ENCODE measurements at places on chromosomes 2 and 18.
A peak's percentile ranks its signal among the peaks of the same experiment; 100 is the strongest.

- no peak for DNase-seq
These were observed 15.1 kb upstream of the DARS1 start for GRCh38 chr2:136000502-136000901.

- no peak for DNase-seq
These were observed 14.9 kb upstream of the MC5R start for GRCh38 chr18:13809043-13809430.

DNA sequence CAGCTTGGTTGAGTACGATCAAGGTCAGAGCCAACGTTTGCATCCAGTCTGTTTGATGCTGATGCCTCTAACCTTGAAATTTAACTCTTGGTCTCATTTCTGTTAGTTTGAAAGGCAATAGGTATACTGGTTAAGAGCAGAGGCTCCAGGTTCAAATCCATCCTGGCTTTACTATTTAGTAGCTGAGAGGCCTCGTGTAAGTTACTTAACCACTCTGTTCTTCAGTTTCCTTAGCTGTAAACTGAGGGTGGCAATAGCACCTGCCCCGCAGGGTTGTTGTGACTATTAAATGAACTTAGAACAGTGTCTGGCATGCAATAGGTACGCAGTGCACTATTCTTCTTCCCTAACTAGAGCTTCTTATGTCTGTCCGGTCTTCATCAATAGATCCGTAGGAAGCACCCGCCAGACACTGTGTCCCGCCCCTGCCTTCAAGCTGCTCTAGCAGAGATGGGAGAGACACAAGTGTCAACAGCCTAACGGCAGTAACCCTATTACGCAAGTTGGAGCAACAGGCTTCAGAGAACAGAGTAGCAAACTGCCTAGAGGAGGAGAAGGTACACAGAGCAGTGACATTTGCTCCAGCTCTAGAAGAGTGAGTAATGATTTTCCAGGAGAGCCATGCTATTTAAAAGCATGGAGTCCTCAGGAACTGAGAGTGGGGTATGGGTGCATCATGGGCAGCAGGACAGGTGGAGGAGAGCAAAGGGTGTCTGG lies 62.7 kb upstream of the ST3GAL5 start:
- DNase-seq: no peak

DNA sequence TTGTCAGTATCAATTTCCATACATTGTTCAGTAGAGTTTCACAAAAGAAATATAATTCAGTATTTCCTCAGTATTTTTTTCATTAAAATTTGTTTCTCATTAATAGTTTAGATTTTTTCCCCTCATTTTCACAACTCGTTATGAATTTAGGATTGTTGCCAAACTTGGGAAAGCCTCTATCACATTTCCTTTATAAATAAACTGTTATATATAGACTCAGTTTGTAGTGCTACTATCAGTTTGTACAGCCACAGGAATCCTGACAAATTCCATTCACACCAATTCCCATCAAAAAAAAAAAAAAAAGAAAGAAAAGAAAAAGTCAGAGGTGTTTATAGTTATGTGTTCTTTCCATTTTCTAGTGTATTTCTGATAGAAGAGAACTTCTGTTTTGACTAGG lies 123.3 kb upstream of the DCC start:
- no peak for DNase-seq

GRCh38 chr2:157052685-157053224 lies 204.8 kb upstream of the GALNT5 start:
- DNase-seq: no peak

GRCh38 chr2:236038096-236038495 lies 130.1 kb downstream of the GBX2 start:
- no peak for DNase-seq

DNA sequence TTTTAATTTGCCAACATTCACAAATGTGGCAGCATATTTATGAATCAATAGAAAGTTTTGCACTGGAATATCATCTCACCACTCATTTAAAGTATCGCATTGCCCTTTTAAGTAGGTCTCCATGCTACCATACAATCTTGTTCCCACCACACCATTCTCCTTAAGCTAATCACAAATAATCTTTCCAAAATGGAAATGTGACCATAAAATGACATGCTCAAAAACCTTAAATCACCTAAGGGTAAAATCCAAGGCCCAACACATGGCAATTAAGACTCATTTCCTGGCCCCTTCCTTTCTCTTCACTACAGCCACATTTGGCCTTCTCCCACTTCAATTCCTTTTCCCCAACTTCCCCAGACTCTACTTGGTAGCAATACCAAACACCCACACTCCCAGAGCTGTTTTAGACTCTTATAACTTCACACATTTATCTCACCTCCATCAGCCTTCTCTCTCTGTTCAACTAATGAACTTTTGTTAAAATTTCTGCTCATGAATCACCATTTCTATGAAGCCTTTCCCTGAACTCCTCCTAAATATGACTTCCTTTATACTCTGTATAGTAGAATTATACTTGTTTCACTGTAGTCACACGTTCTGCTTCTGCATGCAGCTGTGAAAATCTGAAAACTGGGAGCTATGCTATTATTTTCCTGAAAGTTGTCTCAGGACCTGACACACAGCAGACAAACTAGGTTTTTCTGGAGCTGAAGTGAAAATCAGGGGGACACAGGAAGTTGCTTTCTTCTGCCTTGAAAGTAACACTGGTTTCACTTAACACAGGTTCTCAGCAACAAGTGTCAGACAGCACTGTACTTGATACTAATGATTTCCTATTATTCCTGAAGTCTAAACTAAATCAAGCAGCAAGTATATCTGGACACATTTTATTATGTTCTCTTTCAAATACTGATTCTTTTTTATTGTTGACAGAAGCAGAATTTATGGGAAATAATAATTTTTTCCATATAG lies 303.9 kb downstream of the ZEB2 start:
- no peak for DNase-seq

DNA sequence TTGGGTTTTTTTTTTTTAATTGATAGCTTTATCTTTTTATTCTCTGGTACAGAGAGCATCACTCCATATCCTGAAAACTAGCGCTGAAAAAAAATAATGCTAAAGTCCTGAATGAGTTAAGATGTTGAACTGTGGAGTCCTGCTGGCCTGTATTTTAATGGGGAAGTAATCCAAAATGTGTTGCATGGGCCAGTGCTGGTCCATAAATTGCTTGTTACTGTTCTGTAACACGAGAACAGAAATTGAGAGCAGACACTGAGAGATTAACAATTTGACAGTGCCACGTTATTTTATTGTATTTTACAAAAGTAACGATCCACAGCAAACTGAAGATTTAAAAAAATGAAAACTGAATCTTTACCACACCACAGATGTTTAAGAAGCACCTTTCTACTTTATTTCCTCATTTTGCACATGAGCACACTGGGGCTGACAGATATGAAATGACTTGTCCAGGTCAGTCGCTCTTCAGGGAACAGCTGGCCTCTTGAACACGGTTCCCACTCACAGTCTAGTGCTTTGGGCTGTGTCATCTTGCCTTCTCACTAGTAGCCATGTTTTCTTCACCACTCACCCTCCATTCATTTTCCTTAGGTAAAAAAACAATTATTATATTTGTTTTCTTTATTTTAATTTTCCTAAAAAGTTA lies 35.3 kb downstream of the ZCCHC2 start:
- no peak for DNase-seq

GRCh38 chr2:6995391-6996097 lies 78.3 kb downstream of the RNF144A start:
- no peak for DNase-seq

DNA sequence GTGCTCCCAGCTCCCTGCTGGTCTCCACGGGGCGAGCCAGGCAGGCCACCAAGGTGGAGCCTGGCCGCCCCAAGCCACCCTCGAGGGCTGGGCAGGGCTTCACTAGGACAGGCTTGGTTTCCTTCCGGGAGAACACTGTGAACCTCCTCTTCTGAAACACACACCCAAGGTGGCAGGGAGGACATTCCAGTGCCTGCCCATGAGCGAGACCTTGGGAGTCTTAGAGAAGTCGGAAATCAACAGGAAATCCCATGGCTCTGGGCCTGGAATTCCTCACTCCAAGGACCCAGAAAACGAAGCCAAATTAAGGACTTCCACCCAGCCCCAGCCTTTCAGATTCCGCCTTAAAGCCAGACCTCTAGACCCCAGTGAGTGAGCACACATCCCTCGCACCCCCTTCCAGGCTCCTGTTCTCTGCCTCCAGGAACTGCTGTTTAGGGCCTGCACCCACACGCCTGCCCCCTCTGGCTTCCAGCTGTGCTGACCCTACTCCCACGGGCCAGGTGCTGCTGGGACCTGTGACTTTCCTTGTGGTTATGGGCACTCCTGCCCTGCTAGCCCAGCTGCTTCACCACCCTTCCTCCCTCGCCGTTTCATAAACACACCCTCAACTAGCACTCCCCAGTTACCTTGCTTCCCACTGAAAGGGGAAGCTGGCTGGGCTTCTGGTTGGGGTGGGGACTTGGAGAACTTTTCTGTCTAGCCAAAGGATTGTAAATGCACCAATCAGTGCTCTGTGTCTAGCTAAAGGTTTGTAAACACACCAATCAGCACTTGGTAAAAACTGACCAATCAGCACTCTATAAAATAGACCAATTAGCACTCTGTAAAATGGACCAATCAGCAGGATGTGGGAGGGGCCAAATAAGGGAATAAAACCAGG lies 13.7 kb downstream of the GPR17 start:
- DNase-seq: no peak

DNA sequence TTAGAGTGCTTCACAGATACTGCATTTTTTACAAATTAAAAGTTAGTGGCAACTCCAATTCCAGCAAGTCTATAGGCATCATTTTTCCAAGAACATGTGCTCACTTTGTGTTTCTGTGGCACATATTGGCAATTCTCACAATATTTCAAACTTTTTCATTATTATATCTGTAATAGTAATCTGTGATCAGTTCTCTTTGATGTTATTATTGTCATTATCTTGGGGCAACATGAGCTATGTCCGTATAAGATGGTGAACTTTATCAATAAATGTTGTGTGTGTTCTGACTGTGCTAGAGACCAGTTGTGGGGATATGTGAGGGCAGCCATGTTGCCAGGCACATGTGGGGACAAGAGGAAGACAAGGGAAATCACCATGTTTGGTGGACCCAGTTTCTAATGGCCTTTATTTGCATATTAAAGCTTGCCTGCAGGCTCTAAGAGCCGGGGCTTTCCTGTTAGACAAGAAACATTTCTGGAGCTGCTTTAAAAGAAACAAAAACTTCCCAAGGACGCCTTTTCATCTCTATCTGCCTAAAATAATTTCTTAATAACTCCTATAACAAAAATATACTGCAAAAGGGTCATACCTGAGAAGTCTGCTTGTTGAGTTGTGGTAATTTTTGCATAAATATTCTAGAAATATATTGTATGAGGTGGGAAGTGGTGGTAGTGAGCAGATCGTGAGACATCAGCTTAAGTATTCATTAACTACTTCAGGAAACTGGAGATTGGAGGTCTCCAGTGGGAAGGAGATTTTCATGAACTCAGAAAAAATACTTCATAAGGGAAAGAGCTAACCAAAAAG lies 37.2 kb downstream of the KYNU start:
- no peak for DNase-seq

DNA sequence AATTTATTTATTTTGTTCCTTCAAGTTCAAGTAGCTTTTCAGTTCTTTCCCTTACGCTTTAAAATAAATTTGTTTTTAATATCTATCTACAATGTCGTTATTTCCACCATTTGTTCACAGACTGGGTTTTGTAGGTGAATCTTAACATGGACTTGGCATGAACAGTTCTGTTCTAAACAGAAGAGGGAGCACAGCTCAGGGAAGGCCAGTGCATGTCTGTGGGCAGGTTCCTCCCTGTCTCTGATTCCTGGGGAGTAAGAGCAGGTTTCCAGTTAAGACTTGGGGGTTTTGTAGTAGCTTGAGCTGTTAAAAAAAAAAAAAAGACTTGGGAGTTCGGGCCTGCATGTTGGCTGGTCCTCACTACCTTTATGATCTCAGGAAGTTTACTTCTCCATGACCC lies 11.1 kb downstream of the TTL start:
- no peak for DNase-seq

GRCh38 chr2:238730001-238730669 lies 117.8 kb upstream of the TWIST2 start:
- DNase-seq: no peak

DNA sequence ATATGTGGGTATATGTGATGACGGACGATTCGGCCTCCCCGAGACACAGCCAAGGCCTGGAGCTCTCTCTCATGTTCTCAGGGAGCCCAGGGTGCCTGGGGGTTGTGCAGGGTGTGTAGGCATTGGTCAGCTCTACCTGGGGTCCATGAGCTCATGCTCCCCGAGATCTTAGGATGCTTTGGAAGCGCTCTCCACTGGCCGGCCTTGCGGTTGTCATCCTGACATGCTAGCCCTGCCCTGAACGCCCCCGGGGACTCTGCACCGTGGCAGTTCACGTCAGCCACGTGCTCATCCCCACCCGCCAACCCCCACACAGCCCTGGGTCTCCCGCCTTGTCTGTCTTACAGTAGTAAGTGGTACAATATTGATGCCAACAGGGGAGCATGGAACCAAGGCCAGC lies 67.8 kb downstream of the RTP5 start:
- DNase-seq: no peak

- no peak for DNase-seq
These were observed 219.9 kb downstream of the TMX3 start for GRCh38 chr18:68494802-68495581.

GRCh38 chr2:160450486-160450885 lies 43.1 kb downstream of the RBMS1 start:
- no peak for DNase-seq

- DNase-seq: no peak
These were observed 68.8 kb upstream of the RAB6C start for GRCh38 chr2:129910446-129911362.

GRCh38 chr2:21263622-21264021 lies 139.9 kb downstream of the TDRD15 start:
- no peak for DNase-seq

DNA sequence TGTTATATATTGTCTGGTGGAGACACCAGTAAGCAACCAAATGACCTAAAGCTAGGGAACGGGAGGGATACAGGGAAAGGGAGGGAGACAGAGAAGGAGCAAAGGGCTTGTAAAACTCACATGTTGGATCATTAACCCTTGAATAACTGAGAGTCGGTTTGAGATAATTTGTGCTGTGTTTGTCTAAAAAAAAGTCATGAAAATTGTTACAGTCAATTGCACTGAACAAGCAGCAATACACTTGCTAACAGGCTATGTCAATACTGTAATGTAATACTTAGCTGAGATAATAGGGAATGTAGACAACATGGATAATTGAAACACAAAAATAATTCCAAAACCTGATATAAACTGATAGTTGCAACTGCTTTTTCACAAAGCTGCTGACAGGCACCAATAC lies 71.3 kb upstream of the ZNF521 start:
- no peak for DNase-seq

GRCh38 chr2:149463328-149464002 lies 124.1 kb downstream of the MMADHC start:
- no peak for DNase-seq

DNA sequence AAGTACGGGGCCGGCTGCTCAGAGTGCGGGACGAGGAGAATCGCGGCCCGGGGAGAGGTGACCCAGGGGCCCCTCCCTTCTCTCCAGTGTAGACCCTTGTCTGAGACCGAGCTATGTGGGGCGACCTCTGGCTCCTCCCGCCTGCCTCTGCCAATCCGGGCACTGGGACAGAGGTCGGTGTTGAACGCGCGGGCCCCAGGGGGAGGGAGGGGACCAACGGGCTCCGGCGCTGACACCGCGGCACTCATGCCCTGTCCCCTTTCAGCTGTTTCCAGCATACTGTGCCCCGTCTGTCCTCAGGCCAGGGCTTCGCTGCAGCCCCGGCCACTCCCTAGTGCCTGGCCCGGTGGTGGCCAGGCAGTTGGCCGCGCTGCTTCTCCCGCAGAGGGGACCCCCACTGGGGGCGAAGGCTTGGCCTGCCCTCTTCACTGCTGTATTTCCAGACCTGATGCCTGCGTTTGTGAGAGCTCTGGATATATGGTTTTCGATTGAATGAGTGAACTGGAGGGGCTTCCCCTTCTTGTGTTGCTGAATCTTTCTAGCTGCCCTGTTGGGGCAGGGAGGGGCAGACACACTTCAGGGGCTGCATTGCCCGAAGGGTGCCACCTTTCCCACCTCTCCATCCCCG lies 809 bp downstream of the DBI start:
- peak; percentile 26 for DNase-seq

Measured in CD8-positive, alpha-beta T cell (primary cell).